Amygdala (tissue), 56 donors: ENCODE measurements at places on chromosomes 3 and 15.

DNA sequence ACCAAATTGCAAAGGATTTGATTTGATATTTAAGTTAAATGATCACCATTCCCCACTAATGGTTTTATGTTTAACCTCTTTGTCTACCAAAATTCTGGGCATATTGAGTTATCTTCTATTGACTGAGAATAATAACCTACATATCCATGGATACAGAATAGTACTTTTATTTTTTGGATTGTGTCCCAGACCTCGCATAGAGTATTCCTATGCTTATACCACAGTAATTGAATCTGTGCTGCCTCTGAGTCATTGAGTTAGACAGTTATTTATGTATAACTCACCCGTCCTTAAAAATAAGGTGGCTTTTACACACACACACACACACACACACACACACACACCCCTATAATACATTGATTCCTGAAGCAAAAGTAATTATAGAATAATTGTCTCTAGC, 690.1 kb upstream of the BCHE start:
- DNase-seq = no peak

DNA sequence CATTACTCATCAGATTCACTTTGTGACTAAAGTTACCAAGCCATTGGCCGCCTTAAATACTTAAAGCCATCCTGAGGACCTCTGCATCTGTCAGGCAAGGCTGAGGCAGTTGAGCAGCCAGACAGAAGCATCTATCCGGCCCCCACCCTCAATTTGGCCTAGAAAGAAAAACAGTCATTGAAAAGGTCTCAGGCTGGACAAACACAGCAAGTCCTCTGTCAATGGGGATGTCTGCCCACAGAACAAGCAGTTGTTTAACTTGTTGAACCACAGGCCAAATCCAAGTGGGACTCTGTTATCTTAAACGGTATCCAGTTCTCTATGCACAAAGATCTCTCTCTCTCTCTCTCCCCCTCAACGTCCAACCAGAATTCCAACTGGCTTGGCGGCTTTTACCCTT, 2.8 kb downstream of the ZIC4 start:
- DNase-seq = no peak

- DNase-seq = no peak
Measured at GRCh38 chr3:139113231-139113992, 68.7 kb upstream of the PRR23C start.

DNA sequence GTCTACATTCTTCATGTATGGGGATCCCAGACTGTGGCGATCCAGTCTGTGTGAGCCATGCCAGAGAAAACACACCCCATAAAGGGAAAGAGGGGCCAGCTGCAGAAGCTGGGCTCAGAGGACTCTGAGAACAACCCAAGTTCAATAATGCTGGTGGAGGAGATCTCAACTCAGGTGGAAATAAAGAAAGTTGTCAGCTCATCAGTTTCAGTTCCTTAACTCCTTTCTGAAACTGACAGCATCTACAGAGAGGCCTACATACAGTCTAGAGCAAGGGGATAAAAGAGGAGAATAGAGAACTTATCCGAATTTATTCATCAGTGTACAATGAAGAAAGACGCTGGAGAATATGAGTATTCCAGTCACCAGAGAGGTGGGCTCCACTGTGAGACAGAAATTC, 77.0 kb downstream of the NTRK3 start:
- no peak for DNase-seq

DNA sequence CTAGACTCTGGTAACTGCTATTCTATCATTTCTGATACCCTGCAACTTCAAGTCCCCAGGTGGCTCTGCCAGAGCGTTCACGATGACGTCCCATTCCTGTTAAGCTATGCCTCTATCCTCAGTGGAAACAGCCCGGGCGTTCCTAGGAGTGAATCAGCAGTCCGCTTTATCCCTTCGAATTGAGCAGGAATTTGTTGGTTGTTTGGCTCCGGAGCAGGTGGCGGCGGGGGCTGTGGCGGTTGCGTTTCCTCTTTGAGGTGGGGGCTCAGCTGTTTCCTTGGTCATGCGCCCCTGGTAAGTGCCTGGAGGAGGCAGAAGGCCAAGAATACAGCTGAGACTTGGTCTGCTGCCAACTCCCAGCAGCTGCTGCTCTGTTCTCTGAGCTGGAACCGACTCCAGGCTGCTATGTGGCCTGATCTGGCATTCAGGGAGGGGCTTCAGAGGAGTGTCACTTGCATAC, 25.2 kb downstream of the ARPP21 start:
- DNase-seq = peak; percentile 86

DNA sequence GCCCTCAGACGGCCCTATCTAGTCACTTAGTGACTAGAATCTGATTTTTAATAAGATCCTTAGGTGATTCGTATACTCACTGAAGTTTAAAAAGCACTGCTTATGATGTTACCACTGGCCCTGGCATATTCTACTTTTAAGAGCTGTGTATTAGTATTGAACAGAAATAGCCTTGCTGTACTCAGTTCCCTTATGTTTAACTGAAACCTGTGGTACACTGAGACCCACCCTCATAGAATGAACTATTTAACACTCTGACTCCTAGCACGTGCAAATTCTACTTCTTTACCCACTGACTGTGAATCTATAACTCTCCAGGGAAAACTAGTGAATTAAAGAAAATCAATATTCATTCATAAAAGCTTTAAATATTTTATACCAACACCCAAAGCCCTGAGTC, 108.9 kb downstream of the CCNL1 start:
- no peak for DNase-seq

DNA sequence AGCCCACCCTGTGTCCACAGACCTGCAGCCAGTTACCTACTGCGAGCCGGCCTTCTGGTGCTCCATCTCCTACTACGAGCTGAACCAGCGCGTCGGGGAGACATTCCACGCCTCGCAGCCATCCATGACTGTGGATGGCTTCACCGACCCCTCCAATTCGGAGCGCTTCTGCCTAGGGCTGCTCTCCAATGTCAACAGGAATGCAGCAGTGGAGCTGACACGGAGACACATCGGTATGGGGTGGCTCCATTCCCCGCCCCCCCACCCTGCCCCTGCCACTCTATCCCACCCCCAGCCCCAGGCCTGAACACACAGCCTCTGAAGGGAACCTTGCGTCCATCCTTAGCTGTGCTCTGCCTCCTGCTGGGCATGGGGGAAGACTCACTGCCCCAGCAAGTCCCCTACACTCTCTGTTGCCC, 73.2 kb downstream of the AAGAB start:
- DNase-seq = no peak

GRCh38 chr15:45376967-45377608, 1.3 kb downstream of the GATM start:
- DNase-seq = no peak

DNA sequence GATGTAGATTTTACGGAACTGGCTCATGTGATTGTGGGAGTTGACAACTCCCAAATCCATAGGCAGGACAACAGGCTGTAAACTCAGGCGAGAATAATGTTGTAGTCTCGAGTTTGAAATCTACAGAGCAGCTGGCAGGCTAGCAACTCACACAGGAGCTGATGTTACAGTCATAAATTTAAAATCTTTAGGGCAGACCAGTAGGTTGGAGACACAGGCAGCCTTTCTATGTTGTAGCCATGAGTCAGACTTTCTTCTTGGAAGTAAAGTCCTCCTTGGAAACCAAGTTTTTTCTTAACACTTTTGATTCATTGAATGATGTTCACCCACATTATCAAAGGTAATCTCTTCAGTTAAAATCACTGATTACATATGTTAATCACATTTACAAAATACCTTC, 89.1 kb upstream of the ALCAM start:
- DNase-seq = no peak

DNA sequence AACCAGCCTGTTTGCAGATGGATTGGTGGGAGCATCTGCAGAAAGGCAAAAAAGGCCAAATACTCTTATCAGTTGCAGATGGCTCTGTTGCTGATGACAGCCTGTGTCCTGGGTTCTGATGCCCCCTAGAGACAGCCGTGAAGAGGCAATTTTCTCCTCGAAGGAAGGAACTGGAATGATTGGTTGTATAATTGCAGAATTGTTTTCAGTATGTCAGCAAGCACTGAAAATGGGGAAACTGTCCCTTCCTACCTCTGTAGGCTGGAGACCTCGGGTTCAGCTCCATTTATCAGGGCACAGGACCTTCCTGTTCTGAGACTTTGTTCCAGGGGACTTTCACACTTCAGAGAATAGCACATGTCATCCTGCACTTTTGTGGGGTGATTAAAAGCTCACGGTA, 103.0 kb downstream of the PGPEP1L start:
- DNase-seq = peak; percentile 47

GRCh38 chr15:77012868-77013267, 17.9 kb downstream of the PSTPIP1 start:
- DNase-seq = no peak

- DNase-seq = no peak
Measured at GRCh38 chr3:17190353-17191078, 305.8 kb downstream of the PLCL2 start.

GRCh38 chr15:75943713-75944215, 40.1 kb downstream of the FBXO22 start:
- no peak for DNase-seq

DNA sequence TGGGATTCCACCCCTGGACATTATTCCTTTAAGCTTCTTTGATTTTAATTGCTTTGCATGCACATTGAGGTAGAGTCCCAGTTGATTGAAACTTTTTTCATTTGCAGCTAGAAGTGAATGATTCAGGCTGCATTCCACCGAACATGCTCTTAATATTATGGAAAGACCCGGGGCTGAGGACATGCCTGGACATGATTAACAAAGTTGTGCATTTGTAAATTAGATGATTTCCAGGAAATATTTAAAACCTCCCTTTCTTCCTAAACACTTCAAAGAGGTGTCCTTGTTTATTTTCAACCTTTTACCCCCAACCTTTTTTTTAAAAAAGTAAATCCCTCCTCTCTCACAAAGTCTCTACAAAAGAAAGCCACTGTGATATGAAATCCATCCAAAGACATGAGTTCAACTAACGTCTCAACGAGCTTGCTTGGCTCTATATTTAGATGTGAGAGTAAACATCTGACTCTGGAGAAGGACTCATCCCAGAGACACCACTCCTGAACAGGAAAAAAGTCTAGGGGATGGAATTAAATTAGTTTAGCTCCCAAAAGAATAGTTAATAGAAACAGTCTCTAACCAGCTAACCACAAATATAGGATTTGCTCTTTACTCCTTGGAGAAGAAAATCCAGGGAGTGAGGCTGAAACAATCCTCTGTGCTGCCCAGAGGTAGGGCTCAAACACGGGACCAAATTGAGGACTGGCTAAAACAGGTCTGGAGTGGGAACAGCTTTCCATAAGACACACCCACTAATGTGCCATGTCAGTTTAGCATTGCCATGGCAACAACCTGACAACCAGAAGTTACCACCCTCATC, 83.1 kb downstream of the XXYLT1 start:
- no peak for DNase-seq

- DNase-seq = peak; percentile 70
Measured at GRCh38 chr3:47780741-47781684, 680 bp downstream of the SMARCC1 start.

DNA sequence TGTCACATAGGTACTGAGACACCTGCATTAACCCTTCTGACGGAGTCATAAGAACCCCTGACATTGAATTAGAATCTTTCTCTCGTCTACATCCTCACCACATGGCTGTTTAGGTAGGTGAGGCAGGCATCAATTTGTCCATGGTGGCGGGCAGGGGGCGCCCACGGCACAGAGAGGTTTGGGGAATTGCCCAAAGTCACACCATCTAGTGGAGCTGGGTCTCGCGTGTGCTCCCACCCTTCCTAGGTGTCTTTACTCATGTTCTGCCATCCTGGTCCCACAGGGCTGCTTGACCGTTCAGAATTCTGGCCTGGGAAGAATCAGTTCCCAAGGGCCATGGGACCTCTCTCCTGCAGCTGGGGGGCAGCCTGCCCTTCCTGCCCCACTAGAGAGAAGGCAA, 14.7 kb upstream of the DLL4 start:
- no peak for DNase-seq

DNA sequence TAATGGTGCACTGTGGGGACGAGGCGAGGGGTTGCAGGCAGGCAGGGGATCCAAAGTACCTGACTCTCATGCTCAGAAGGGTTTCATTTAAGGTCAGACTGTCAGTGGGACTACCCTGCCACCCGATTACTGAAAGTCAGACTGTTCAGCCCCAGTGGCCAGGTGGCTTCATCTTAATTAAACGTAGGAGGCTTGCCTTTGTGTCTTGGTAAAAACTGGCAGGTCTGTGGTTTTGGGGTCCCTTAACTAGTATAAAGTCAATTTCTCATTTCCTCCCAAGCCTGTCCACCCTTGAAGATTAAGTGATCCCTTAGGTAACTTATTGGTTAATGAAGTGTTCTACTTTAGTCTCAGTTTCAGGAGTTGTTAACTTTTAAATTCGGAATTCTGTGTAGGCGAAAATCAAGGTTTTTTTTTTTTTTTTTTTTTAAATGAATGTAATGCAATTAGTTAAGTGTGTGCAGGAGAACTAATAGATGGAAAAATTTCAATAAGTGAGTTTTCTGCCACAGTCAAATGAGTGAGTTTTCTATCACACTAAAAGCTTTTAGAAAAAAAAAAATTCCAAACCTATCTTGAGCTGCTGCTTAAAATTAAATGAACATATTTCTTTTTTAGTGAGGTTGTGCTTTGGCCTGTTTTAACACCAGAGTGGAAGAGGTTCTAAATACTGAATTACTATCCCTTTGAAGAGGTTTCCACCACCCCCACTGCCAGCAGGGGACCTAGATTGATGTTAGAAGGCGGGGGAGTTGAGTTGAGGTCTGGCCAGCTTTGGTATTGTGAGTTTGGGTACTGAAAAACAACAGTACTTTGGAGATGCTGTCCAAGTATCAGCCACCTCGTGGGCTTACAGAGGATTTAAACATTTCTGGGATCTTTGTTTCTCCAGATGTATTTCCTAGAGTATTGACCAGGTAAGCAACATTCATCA, 15.2 kb downstream of the ITPR1 start:
- no peak for DNase-seq

DNA sequence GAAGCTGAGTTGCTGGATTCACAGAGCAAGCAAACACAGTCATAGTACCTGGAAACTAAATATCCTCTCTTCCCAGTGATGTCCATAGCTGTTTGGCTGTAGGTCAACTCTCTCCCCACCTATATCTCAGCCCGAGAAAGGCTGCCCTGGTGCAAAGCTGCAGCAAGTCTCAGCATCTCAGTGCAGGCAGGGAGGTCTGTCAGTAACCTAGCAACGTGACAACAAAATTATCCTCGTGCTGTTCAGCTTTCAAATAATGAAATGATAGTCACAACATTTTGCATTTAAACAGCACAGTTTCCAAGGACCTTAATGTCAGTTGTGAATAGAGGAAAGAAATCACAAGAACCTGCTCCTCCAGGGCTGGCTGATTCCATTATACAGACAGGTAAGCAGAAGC, 83.6 kb downstream of the CHST2 start:
- no peak for DNase-seq
